ENCODE measurements at places on chromosomes 7 and 10. TPM values are rescaled to one million over a fixed set of nuclear protein-coding genes. Genes with fewer than 3 reads are reported as not detected.

ZNF736 gene
- 8.8 TPM for total RNA-seq

VPS41 gene
- 42.7 TPM for total RNA-seq

MKRN1 gene
- total RNA-seq, result 87.5 TPM

LGI1 gene
- total RNA-seq, result not detected

AKR1C8 gene
- total RNA-seq, result 0.24 TPM

NPY4R gene
- not detected for total RNA-seq

BCL7B gene
- 59.2 TPM for total RNA-seq

DNA sequence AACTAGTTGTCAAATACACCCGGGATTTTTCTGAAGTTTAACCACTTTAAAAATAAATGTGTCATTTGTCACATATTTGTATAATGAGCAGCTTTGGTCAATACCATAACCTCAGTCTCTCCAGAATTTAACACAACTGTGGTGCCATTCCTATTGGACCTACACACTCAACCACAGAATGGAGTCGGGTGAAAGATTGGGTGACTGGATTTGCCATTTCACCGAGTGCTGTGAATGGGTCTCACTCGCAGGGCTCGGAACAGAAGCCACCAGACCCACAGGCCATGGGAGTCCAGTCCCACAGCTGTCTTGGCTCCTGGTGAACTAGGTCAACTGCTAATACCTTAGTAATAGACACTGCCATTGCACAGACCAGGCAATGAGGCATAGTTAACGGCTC is 298.4 kb downstream of the CCDC3 start:
- H3K4me1 ChIP-seq, result no peaks in the 10 kb centered on the region
- no peak overlapping the region for H3K27ac ChIP-seq
- H3K4me3 ChIP-seq, result no peak overlapping the region
- peaks cover 16% of the 10 kb centered on the region for H3K27me3 ChIP-seq

GRCh38 chr7:130135208-130136205 is 65.2 kb downstream of the KLHDC10 start:
- peaks cover 38% of the 10 kb centered on the region for H3K4me1 ChIP-seq
- H3K27me3 ChIP-seq, result no peaks in the 10 kb centered on the region
- peak overlapping the region; percentile 89 for H3K27ac ChIP-seq
- no peak overlapping the region for H3K4me3 ChIP-seq
- H3K36me3 ChIP-seq, result peaks cover 82% of the 10 kb centered on the region

GRCh38 chr7:151104411-151105235 is 18.3 kb downstream of the AGAP3 start:
- peaks cover 46% of the 10 kb centered on the region for H3K4me1 ChIP-seq
- no peak overlapping the region for H3K4me3 ChIP-seq
- H3K36me3 ChIP-seq, result peaks cover 64% of the 10 kb centered on the region
- H3K27ac ChIP-seq, result no peak overlapping the region
- no peaks in the 10 kb centered on the region for H3K27me3 ChIP-seq

DNA sequence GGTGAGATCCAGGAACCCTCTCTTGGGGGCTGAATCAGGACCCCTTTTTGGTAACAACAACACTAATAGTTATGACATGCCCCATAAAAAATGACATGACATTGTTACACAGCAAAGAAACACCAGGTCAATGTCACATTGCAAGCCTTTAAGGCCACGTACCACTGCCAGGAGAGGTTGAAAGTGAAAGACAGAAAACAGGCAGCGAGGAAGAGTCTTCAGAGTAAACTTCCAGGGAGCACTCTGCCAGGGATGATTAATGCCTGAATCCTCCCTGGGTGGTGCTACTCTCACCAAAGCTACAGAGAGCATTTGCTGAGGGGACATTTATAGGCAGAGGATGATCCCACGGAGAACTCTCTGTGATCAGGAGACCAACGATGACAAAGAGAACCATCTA is 551.6 kb downstream of the CALN1 start:
- H3K36me3 ChIP-seq, result no peaks in the 10 kb centered on the region
- H3K27me3 ChIP-seq, result no peaks in the 10 kb centered on the region
- DNase-seq, result no peak
- no peak overlapping the region for H3K27ac ChIP-seq
- no peaks in the 10 kb centered on the region for H3K4me1 ChIP-seq
- no peak overlapping the region for H3K4me3 ChIP-seq

GRCh38 chr10:113493195-113493594 is 59.7 kb upstream of the HABP2 start:
- H3K27me3 ChIP-seq, result peaks cover 22% of the 10 kb centered on the region
- no peaks in the 10 kb centered on the region for H3K36me3 ChIP-seq
- no peak overlapping the region for H3K4me3 ChIP-seq
- no peak overlapping the region for H3K27ac ChIP-seq
- no peak for DNase-seq
- H3K4me1 ChIP-seq, result no peaks in the 10 kb centered on the region

DNA sequence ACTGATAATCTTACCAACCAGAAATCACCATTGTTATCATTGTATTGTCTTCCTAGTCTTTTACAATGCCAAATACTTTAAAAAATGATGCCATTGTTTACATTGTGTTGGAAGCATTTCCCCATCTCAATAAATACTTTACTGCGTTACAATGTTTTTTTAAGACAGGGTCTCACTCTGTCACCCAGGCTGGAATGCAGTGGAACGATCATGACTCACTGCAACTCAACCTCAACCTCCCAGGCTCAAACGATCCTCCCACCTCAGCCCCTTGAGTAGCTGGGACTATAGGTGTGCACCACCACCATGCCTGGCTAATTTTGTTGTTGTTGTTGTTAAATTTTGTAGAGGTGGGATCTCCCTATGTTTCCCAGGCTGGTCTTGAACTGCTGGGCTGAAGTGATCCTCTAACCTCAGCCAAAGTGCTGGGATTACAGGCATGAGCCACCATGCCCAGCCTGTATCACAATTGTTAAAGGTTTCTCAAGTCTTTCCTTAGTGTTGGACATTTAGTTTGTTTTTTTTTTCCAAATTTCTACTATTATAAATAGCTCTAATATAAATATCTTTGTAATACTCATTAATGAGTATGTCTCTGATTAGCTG is 13.5 kb downstream of the LRMDA start:
- no peak overlapping the region for H3K4me3 ChIP-seq
- no peak overlapping the region for H3K27ac ChIP-seq
- peaks cover 3% of the 10 kb centered on the region for H3K27me3 ChIP-seq
- no peaks in the 10 kb centered on the region for H3K36me3 ChIP-seq
- H3K4me1 ChIP-seq, result no peaks in the 10 kb centered on the region

GRCh38 chr7:139231513-139232376 is 708 bp downstream of the UBN2 start:
- H3K27ac ChIP-seq, result peak overlapping the region; percentile 91
- H3K4me1 ChIP-seq, result peaks cover 17% of the 10 kb centered on the region
- peaks cover under 1% of the 10 kb centered on the region for H3K36me3 ChIP-seq
- peak; percentile 82 for DNase-seq
- peak overlapping the region; percentile 92 for H3K4me3 ChIP-seq

DNA sequence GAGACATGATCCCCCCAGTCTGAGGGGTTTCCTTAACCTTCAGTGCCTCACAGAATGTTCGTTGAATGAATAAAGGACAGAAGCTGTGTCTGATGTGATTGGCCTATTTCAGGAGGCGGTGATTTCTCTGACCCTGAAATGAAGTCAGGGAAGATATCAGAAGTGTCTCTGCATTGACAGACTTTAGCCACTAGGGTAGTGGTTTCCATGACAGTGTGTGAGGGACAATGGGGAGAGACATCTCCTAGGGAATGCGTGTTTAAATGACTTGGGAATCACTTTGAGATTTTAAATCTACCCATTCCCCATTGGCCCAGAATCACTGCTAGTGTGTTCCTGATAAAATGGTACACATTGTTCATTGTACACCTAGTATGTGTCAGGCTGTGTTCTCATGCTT is 132.0 kb downstream of the CFAP58 start:
- no peak overlapping the region for H3K27ac ChIP-seq
- no peaks in the 10 kb centered on the region for H3K36me3 ChIP-seq
- no peak overlapping the region for H3K4me3 ChIP-seq
- H3K27me3 ChIP-seq, result no peaks in the 10 kb centered on the region
- H3K4me1 ChIP-seq, result no peaks in the 10 kb centered on the region

- H3K36me3 ChIP-seq, result no peaks in the 10 kb centered on the region
- H3K4me3 ChIP-seq, result no peak overlapping the region
- H3K27me3 ChIP-seq, result peaks cover 37% of the 10 kb centered on the region
Measured at GRCh38 chr7:151925446-151926335, 30.6 kb upstream of the GALNTL5 start.

DNA sequence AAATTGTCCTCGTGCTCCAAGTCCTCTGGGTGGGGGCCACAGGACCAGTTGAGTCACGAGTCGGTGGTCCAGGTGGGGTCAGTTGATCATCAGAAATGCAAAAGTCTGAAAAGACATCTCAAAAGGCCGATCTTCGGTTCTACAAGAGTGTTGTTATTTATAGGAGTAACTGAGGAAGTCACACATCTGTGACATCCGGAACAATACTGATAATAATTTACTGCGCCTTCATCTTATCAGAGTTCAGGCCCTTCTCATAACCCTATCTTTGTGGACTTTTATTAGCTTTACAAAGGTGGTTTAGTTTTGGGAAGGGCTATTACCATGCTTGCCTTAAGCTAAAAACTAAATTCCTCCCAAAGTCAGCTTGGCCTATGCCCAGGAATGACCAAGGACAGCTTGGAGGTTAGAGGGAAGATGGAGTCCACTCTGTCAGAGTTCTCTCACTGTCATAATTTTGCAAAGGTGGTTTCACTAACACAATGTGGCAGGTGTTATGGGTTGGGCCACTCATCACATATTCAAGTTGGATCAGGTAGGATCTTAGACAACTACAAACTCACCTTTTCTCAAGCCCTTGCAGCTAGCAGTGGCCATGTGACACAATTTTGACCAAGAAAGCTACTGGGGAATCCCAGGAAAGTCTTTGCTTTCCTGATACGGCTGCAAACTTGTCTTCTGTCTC is 54.7 kb upstream of the CHST3 start:
- no peak overlapping the region for H3K27ac ChIP-seq
- H3K27me3 ChIP-seq, result peaks cover 9% of the 10 kb centered on the region
- no peaks in the 10 kb centered on the region for H3K36me3 ChIP-seq
- H3K4me1 ChIP-seq, result peaks cover 12% of the 10 kb centered on the region
- H3K4me3 ChIP-seq, result no peak overlapping the region
